Left renal cortex interstitium (tissue), 4 donors: ENCODE measurements at places on chromosomes 1 and 21.

DNA sequence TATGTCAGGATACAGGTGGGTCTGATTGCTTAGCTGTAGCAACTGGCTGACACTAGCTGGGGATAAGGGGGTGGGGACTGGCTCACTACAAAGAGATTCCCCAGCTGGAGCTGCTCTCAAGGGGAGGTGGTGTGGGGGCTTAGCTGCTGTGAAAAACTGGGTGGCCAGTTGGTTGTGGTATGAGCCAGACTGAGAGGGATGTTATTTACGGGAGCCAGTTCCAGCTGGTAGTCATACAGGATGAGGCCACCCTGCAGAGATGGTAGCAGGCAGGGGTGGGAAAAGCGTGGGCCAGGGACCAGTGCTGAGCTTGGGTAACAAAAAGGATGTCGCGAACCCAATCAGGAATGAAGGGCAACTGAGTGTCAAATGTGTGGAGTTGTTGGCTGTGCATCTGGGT, 204.0 kb upstream of the C21orf91 start:
- DNase-seq = no peak

- no peak for DNase-seq
Observed at GRCh38 chr1:39128959-39129358, 75.5 kb upstream of the MACF1 start.

GRCh38 chr1:55725378-55725777, 510.2 kb upstream of the USP24 start:
- DNase-seq = no peak

DNA sequence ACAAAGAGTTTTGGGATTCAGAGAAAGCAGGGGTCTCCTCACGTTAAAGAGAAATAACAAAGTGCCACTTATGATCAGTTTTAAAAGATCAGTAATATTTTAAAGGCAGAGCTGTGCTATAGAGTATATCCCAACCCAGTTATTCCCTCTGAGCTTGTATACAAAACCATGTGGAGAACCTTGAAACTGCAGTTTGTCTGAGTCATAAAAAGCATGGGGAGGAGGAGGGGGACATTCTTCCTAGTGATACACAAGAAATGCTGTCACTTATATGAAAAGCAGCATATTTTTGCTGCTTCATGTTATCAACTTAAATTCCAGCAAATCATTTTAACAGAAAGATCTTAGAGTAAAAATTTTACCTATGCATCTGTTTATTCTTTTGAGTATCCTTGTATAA, 244.5 kb downstream of the GPR52 start:
- no peak for DNase-seq

DNA sequence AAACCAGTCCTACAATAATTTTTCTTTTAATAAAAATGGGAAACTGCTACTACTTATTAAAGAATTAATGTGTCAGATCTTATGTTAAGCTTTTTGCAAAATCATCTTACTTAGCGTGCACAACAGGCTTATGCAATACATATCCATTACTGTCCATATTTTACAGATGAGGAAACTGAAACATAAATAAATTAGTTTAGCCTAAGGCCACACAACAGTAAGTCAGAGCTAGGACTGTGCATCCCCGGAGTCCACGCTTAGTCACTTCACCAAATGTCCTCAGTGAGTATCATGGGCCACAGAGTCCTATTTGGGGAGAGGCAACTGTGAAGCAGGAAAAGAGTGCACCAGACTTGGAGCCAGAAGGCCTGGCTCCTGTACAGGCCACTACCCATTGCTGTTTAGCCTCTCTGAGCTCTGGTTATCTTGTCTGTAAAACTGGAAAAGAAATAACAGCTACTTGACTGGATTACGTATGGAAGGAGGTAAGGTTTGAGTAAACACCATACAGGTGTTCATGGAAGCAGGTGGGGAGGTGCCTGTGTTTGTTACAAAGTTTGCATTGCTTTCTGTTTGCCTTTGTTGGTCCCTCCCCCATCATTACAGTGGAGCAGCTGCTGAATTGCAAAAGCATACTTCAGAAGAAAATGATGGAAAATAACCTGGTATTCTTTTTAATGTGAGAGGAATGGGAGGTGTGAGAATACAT, 192.8 kb downstream of the FCRL5 start:
- DNase-seq = no peak

DNA sequence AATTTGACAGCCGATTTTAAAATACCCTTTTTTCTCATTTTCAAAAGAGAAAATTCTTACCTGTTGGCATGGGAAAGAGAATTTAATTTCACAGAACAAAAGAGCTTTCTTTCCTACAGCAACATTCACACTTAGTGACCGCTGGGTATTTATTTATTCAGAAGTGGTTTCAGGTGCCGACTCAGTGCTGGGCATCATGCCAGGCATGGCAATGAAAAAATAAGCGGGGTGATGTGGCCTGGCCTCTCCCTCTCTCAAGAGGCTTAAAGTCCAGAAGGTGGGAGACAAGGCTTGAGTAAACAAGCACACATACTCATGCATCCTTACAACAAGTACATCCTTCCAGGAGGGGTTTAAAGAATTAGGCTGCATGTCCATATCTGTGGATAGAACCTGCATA, 4.1 kb upstream of the PCP4 start:
- peak; percentile 18 for DNase-seq

DNA sequence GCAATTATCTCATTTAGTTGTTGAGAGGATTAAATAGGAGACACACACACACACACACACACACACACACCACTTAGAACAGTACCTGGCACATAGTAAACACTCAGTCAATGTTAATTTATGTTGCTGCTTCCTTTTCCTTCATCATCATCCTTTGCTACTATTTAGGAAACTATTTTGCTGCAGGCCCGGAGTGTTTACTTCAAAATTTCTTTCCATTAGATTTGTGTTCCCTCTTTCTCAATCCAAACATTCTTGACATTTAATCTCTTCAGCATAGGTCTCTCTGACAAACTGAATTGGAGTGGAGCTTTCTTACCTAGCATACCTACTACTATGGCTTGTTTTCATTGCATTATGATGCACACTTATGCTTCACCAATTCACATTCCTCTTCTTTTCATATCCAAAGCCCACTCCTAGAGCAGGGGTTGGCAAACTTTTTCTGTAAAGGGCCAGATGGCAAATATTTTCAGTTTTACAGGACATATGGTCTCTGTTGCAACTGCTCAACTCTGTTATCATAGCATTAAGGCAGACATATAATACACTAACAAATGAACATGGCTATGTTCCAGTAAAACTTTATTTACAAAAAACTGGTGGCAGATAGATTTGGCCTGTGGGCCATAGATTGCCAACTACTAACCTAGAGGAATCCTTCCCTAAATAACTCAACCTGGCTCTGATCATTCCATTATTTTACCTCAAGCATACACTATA, 49.5 kb downstream of the SCMH1 start:
- no peak for DNase-seq

DNA sequence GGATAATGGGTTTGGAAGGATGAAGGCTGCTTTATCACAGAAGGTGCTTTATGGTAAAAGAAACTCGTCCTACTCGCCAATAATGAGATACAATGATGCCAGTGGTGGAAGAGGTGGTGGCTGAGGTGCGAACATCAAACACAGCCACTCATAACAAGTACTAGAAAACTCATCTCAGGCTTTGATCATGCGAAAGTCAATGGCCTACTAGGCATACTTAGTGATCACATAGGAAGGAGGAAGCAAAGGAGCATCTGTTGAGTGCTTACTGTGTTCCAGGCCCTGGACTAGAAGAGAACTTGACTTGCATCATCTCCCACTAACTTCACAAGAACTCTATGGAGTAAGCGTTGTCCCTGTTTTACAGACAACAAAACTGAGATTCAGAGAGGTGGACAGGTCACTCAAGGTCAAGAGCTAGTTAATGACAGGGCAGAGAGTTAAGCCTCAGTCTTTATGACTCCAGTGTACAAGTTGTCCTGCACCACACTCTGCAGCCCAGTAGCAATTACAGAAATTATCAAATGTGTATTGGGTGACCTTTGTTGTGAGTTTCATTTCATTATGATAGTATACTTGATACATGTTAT, 33.6 kb downstream of the RUNX1 start:
- no peak for DNase-seq

DNA sequence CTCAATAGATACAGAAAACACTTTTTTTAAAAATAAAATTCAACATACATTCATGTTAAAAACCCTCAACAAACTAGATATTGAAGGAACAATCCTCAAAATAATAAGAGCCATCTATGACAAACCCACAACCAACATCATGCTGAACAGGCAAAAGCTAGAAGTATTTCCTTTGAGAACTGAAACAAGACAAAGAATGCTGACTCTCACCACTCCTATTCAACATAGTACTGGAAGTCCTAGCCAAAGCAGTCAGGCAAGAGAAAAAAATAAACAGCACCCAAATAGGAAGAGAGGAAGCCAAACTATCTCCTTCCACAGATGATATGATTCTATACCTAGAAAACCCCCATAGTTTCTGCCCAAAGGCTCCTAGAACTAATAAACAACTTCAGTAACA, 46.2 kb upstream of the IVNS1ABP start:
- DNase-seq = no peak

DNA sequence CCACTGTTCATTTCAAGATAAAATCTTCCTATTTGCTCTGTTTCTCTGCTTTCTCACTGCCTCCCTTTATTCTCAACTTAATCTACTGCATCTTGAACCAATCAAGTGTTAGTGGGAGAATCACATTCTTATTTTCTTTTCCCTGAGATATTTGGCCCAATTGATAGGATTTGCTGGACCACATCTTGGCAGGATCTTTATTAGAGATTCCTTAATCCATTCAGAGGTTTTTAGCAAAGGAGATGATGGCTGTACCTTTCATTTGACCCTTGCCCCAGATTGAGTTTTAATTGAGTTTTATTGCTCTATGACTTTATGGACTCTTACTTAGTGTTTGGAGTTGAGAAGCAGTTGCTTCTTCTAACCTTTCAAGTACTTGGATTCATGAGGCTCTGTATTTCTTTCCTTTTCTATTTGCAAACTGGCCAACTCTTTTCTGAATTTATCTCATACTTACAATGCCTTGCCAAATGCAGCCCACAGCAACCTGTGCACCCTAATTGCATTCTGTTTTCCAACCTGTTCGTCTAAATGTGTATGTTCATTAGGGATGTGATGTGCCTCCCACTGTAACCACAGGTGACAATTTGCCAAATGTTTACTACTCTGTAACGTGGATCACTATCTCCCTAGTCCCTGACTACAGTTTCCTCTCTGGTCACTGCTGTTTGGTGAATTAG, 274.8 kb upstream of the KAZN start:
- DNase-seq = no peak

- DNase-seq = no peak
Observed at GRCh38 chr1:97277891-97278654, 556.5 kb downstream of the PTBP2 start.

DNA sequence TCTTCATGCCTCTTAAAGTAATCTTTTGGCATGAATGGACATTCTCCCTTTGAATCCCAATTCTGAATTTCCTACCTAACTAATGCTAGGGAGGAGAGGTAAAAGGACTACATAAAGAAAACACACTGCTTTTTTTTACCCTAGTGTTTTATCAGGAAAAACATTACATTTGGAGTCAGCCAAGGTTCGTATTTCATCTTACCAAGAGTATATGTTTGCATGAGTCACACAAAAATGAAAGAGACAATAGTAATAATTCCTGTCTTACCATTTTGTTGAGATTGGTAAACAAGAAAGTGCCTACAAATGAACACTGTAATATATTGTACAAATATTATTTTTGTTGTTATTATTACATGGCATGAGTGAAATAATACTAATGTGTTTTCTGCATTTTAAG, 112.9 kb upstream of the WARS2 start:
- DNase-seq = no peak

DNA sequence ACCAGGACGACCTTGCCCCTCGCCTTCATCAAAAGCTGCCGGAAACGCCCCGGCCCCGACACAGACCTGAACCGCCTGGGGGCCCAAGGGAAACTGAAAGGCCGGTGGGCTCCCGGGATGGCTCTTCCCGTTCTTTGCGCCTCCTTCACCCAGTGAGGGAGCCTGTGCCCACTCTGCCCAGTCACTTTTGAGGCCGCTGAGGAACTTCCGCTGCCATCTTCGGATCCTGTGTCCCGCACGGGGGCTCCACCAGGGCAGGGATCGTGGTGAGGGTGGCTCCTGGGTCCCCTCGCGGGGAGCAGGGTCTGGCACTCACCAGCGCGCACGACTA, 104.0 kb downstream of the PPIAL4G start:
- DNase-seq = no peak

GRCh38 chr21:42846221-42846620, 33.1 kb downstream of the WDR4 start:
- no peak for DNase-seq

GRCh38 chr21:29431178-29431577, 132.5 kb downstream of the BACH1 start:
- no peak for DNase-seq

GRCh38 chr21:29075706-29076466, 2.4 kb upstream of the CCT8 start:
- no peak for DNase-seq

DNA sequence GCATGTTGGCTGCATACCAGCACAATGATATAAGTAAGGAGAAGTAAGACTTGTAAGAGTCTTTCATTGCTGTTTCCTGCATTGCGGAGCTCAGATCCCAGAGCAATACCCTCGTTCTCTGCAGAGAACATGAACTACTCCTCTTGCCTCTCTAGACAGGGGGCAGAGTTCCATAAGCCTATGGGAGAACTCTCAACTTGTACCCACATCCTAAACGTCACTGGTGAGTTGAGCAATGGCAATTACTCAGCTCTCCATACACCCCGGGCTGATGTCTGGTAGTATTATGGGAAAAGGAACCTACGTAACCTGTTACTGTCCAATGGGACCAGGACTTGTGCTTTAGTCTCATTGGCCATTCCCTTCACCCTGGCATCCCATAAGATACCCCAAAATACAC, 27.3 kb upstream of the ZNF496 start:
- no peak for DNase-seq

DNA sequence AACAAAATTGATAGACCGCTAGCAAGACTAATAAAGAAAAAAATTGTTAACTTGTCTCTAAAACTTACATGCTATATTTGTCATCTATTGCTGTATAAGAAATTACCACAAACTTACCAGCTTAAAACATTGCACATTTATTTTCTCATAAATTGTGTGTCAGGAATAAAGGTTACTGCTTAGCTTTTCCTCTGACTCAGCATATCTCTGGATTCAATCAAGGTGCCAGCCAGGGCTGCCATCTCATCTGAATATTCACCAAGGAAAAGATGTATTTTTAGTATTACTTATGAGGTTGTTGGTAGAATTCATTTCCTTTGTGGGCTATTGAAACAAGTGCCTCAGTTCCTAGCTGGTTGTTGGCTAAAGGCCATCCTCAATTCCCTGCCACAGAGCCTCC, 912.6 kb upstream of the NEGR1 start:
- no peak for DNase-seq

GRCh38 chr1:3049905-3050304, 19.1 kb upstream of the PRDM16 start:
- DNase-seq = no peak
